ENCODE measurements at places on chromosomes 7 and 10.
A peak's percentile ranks its signal among the peaks of the same experiment; 100 is the strongest.

- DNase-seq, result no peak
These were observed 882 bp downstream of the IRF5 start for GRCh38 chr7:128938544-128939074.

DNA sequence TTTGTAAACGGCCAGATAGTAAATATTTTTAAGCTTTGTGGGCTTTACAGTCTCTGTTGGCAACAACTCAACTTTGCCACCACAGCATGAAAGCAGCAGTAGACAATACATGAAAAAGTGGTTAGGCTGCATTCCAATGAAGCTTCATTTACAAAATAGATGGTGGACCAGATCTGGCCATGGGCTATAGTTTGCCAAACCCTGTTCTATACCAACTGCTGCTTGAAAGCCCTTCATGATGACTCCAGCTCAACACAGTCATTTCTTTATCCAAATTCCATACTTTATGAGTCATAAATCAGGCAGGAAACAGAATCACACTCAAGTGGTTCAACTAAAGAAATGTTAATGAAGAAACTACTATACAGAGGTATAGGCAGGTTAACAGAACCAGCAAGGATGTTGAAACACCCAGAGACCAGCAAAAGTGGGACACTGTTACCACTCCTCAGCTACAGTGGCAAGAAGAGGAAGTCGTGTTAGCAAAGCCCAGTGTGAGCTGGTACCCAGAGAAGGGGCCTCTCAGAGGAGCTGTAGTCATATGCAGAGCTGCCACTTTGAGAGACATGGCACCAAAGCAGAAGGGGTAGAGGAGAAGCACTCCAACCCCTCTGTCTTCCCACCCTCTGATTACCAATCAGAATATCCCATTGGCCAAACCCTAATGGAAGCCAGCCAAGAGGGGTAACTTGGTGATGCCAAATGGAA lies 72.5 kb downstream of the PRLHR start:
- no peak for DNase-seq

DNA sequence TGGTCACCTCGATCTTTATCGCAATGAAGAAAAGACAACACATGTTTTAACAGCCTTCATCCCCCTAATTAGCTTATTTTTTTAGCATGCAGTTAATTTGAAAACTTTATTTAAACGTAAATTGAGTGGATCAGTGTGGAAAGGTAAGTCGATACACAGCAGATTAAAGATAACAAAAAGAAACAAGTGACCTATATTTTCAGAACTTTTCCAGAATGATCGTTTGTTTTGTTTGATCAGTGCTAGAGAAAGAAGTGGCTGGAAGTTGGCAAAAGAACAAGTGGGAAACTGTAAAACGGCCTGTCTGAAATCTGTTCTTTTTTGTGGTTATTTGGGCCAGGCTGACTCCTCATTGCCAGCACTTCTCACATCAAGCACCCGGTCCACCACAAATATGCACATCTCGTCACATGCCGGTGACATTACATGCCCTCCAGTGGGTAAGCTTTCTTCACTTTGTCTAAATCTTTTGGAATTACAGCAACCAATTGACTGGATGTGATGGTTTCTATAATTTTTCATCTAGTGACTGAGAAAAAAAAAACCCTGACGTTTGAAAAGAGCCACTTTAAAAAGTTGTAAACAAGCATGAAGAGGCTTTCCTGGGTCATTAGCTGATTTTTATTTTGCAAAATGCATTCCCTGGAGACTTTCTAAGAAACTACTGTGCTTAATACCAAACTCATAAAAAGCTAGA lies 33.2 kb downstream of the C7orf33 start:
- DNase-seq, result no peak

GRCh38 chr7:23476286-23477156 lies 6.2 kb upstream of the IGF2BP3 start:
- no peak for DNase-seq

DNA sequence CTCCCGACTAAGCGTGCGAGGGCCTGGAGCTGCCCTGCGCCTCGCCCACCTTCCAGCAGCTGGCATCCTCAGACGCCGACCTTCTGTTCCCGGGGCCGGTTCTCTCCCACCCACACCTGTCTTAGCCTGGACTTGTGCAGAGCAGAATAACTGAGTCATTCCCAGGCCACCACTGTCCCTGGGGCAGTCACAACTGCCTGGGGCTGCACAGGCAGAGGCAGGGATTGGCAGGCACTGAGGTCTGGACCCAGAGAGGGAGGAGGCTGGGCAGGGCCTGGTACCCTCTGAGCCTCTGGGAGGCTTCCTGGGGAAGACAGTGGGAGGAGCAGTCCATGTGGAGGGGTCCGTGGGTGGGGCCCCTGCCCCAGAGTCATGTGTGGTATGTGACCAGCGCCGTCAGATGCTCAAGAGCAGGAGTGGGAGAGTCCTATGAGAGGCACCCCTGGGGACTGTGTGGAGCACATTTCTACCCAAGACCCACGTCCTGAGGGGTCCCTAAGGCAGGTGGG lies 74.3 kb downstream of the NKX6-2 start:
- DNase-seq, result peak; percentile 5

- no peak for DNase-seq
These were observed 52.3 kb downstream of the RBM20 start for GRCh38 chr10:110696436-110696835.

- DNase-seq, result no peak
These were observed 146.8 kb upstream of the SLC26A5 start for GRCh38 chr7:103592844-103593243.

GRCh38 chr7:48959676-48960075 lies 35.3 kb downstream of the CDC14C start:
- no peak for DNase-seq

GRCh38 chr10:75398200-75398691 lies 3.3 kb downstream of the ZNF503 start:
- no peak for DNase-seq

DNA sequence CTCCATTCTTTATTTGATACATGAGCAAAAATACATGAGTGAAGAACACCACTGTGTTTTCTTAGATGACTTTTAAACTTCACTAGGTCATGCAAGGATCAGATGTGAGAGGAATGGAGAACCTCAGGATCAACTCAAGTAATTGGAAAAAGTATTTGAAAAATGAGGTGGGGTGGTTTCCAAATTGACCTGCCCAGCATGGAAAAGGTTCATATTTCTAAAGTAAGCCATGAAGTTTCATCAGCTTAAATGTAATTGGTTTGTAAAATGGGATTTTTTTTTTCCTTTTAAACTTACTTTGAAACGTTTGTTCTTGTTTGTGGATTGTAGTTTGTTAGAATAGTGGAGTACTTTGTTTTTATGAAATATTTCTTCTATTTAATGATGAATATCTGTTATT lies 134.8 kb downstream of the MLLT10 start:
- DNase-seq, result no peak

- DNase-seq, result no peak
These were observed 49.4 kb upstream of the LRRN3 start for GRCh38 chr7:111041577-111041976.

GRCh38 chr7:78083476-78084120 lies 285.0 kb downstream of the PHTF2 start:
- DNase-seq, result no peak

- no peak for DNase-seq
These were observed 16.6 kb downstream of the MINDY3 start for GRCh38 chr10:15843695-15844094.

- DNase-seq, result no peak
These were observed 62.2 kb downstream of the PPP1R9A start for GRCh38 chr7:94969434-94970084.

DNA sequence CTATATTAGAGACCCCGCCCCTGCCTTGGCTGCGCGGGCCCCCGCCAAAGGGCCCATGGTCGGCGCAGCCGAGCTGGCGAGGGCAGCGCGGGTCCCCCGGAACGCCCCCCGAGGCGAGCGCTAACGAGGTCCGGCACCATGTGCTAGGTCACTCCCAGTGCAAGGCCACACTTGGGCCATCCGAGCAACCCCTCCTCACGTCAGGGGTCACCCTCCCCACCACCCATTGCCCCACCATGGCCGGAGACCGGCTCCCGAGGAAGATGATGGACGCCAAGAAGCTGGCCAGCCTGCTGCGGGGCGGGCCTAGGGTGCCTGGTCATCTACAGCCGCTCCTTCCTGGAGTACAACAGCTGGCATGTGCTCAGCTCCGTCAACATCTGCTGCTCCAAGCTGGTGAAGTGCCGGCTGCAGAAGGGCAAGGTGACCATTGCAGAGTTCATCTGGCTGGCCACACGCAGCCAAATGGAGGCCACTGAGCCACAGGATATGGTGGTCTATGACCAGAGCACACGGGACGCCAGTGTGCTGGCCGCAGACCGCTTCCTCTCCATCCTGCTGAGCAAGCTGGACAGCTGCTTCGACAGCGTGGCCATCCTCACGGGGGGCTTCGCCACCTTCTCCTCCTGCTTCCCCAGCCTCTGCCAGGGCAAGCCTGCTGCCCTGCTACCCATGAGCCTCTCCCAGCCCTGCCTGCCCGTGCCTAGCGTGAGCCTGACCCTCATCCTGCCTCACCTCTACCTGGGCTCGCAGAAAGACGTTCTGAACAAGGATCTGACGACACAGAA lies 12.4 kb upstream of the SEC24C start:
- no peak for DNase-seq

DNA sequence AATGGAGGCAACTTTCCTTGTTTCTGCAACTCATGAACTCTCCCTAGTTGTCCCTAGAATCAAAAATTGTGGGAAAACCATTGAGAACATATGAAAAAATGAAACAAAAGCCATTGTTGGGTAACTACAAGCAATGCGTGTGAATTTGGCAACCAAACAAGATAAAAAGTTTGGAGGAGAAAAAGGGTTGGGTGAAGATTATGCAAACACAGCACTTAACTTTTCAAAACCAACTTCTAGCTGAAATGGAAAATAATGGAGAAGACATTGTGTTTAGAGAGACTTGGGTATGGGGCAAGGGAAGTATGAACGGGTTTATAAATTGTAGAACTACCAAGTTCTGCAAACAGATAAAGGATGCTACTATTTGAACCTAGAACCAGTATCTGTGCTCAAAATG lies 89.0 kb upstream of the SVIL start:
- DNase-seq, result no peak

DNA sequence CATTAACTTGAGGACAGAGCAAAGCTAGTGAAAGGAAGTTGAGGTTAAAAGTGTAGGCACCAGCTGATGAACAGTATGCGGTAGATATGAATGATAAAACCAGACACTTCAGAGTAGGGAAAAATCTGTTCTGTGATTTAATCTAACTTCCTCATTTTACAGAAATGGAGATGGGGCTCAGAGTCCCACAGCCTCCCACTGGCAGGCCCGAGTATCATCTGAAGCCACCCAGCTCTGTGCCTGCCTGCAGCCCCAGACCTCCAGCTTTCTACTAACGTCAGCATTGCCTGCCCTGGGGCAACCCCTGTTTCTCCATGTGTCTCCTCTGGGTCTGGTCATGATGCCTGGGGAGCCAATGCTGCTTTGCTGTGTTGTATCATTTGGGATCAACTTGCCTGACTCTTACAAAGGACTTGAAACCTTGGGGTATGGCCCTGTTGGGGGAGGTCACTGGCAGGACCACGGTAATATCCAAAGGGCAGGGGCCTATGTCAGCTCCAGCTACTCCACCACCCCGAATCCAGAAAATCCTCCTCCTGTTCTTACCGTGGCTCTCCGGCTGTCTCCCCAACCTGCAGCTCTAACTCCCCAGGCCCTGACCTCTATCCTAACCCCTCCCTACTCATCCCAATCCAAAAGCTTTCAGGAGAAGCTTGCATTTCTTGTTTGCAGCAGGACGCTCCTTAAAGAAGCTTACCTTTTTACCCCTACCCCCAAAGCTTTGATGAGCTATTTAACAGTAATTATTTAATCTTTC lies 56.2 kb upstream of the NPY start:
- no peak for DNase-seq

- DNase-seq, result no peak
These were observed 163.5 kb upstream of the TMEM72 start for GRCh38 chr10:44747593-44748172.

- DNase-seq, result peak; percentile 49
These were observed 43.4 kb downstream of the PPIF start for GRCh38 chr10:79390551-79391229.

DNA sequence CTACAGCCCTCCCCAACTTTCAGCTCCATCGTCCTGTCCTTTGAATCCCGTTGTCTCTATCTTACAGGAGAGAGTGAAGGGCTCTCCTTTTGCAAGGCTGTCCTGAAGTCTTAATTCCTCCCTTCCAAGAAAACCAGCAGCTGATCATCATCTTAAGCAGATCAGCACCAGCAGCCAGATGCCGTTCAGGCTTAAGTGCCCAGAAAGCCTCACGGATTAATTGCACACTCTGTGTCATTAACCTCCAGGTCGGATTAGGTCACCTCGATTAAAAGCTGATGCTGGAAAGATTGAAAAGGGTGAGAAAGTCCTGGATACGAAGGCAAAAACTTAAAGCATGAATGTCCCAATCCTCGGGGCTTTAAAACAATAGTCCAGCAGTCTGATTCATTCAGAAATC lies 24.8 kb upstream of the ADARB2 start:
- no peak for DNase-seq

GRCh38 chr7:91657483-91658071 lies 222.9 kb downstream of the MTERF1 start:
- DNase-seq, result peak; percentile 54

DNA sequence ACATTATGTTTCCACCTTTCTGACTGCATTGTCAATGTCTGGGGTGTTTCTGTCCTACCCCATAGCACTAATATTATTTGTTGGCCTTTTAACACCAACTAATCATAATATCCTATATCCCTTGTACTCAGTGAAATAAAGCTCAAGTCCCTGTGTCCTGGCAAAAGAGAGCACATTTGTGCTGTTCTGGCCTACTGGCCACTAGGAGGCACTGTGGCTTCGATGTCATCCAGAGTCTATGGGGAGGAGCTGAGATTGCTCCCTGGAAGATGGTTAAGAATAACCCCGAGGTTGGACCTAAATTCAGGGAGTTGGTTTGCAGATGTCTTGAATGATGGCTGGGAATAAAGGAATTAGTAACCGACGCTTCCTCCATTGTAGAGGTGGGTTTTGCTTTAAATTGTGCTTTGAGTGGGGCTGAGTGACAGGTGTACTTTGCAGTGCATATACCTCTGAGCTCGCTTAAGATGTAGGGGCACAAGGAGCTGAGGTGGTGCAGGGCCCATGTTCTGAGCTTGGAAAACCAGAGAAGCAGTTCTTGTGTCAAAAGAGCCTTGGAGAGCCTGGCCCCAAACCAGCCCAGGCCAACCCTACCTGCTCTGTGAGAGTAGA lies 191.2 kb upstream of the PRSS1 start:
- DNase-seq, result no peak

All from right hindlimb (tissue), 1 donor.